ENCODE measurements at places on chromosomes 2 and 18. TPM values are rescaled to one million over a fixed set of nuclear protein-coding genes. Genes with fewer than 3 reads are reported as not detected.

GRCh38 chr2:9809448-9810088 lies 33.7 kb upstream of the TAF1B start:
- DNase-seq = no peak

DNA sequence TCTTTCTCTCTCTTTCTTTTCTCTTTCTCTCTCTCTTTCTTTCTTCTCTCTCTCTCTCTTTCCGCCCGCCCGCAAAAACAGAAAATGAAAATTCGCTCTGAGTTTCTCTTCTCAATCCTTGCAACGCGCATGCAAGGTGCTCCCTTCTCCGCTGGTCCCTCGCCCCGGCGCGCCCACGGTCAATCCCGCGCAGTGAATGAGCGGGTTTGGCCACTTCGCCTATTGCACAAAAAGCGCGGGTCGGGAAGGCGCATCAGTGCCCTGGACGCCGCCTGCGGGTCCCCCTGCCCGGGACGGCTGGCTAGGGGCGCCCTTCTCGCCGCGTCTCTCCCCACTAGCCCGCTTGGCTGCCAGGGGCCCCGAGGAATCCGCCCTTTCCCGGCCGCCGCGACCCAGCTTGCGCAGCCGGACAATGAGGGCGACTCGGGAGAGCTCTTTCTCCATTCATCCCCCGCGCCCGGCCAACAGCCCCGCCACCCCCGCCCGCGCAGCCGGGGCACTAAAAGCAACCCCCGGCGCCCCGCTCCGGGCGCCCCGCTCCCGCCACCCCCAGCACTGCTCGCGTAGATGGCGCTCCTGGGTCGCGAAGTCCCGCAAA lies 706 bp downstream of the LAMA1 start:
- DNase-seq = no peak

DNA sequence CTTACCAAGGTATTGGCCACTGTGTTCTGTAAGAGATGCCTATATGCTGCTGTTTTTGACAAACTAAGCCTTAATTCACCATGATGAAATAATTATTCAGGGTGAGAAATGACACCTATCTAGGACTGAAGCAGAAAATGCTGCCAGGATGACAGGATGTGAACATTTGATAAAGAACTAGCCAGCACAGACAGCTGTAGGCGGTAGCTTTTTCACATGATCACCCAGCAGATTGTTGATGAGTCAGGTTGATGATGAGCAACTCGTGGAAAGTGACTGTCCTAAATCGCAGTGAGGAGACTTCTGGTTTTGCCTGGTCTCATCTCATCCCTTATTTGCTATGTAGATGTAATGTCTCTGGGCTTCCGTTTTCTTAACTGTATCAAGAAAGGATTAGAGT lies 144.1 kb downstream of the PRPF40A start:
- DNase-seq = peak; percentile 82

DNA sequence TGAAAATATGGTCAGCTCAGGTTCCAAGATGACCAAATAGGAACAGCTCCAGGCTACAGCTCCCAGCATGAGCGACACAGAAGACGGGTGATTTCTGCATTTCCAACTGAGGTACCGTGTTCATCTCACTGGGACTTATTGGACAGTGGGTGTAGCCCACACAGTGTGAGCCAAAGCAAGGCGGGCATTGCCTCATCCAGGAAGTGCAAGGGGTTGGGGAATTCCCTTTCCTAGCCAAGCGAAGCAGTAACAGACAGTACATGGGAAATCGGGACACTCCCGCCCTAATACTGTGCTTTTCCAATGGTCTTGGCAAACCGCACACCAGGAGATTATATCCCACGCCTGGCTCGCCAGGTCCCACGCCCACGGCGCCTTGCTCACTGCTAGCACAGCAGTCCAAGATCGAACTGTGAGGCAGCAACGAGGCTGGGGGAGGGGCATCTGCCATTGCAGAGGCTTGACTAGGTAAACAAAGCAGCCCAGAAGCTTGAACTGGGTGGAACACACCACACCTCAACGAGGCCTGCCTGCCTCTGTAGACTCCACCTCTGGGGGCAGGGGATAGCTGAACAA lies 57.5 kb downstream of the WDPCP start:
- no peak for DNase-seq

The ACKR3 gene
- total RNA-seq = 17.9 TPM

GRCh38 chr2:44799754-44800153 lies 141.7 kb upstream of the SIX3 start:
- DNase-seq = no peak

GRCh38 chr18:78999939-79000338 lies 20.3 kb downstream of the SALL3 start:
- DNase-seq = no peak

GRCh38 chr2:163465440-163465839 lies 270.4 kb downstream of the FIGN start:
- DNase-seq = no peak

DNA sequence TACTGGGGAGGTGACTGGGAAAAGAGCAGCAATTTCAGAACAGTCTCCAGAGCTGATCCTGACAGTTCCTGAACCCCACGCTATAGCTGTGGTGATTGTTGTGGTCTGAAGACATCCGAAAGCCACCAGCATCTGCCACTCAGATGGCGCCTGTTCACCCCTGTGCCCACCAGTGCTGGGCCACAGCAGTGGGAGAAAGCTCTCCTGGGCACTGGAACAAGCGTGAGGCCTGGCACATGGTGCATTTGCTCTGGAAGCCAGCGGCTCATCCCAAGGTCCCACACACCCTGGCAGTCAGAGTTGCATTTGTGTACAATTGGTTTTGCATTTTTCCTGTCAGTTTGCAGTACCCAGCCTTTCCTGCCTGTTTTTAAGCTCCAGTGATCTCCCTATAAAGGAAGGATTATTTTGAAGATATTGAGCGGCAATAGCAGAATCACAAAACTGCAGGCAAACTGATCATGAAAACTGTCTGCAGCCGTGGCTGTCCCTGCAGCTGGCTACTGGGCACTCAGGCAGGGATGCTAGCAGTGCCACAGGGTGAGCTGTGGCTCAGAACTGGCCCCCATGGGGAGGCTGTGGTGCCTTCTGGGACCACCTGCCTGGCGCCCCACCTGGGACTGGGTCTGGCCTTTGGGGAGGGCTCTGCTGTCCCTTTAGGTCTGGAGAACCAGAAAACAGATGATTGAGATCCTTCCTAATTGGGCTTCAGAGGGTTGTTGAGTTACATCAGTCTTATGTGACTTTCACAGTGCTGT lies 30.1 kb downstream of the IMPA2 start:
- no peak for DNase-seq

DNA sequence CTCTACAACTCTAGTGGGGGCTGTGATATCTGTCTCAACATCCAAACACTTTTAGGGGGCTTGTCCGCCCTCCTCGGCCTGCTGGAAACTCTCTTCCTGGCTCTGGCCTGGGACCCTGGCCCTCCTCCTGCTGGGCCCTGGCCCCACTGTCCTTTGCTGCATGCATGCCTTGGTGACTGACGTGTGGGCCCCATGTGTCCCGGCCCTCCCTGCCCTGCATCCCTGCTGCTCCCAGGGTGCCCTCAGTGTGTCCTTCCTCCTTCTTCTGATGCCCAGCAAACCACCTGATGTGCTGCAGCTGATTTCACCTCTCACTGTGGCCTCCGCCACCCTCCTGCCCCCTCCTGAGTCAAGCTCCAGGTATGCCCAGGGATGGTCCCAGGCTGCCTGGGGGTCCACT lies 101.7 kb downstream of the SEPTIN10 start:
- DNase-seq = no peak

DNA sequence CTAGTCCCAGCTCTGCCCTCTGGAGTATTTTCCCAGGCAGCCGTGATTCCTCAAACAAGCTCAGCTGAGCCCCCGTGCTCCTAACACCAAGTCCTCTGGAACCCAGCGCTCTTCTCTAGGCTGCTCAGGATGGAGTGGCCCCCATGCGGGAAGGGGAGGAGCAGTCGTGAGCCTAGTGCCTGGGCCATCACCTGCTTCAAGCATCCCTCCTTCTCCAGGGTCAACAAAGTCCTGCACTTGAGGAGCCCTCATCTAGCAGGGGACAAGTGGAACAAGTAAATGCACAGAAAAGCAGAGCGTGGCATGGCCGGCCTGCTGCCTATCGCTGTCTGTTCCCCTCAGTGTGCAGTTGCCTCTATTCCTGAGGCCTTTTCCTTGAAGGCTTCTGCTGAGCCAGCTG lies 168.6 kb downstream of the INHBB start:
- no peak for DNase-seq

- no peak for DNase-seq
These were observed 49.1 kb upstream of the TMEM200C start for GRCh38 chr18:5944448-5944847.

DNA sequence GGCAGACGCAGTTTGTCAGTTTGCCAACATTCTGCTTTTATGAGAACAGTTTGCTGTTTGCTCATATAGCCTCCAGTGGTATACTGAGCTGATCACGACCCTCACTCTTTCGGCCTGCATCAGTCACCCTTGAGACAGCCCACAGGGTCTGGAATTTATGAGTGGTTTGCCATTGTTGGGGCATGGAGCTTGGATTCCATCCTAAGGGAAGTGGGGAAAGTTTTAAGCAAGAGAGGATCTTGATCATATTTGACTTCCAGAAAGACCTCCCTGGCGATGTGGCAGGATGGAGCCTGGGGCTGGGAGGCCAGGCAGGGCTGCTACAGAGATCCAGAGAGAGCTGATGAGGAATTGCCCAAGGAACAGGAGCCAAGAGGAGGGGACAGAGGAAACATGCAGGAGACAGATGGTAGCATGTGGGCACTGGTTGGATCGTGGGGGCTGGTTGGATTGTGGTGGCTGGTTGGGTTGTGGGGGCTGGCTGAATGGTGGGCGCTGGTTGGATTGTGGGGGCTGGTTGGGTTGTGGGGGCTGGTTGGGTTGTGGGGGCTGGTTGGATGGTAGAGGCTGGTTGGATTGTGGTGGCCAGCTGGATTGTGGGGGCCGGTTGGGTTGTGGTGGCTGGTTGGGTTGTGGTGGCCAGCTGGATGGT lies 27.3 kb upstream of the GPR17 start:
- DNase-seq = no peak

The FSHR gene
- not detected for total RNA-seq

DNA sequence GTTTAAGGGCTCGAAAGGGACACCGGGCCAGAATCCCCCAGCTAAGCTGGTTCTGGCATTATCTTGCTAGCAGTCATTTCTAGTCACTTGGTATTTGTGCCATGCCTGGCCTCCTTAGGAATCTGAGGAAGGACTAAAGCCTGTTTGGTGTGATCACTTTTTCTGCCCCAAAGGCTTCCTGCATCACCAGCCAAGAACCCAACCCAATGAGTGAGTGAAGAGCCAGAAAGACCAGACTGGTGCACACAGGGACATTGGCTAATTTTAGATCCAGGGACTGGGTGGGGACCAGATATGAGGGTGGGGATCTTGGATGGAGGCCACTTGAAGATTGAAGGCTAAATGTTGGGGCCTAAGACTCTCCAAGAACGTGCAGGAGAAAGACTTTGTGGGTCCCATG lies 411.9 kb upstream of the TNP1 start:
- no peak for DNase-seq

GRCh38 chr18:45290364-45290763 lies 324.9 kb upstream of the SLC14A2 start:
- no peak for DNase-seq

The SULT1C2 gene
- not detected for total RNA-seq

- no peak for DNase-seq
These were observed 41.8 kb downstream of the KCTD18 start for GRCh38 chr2:200467806-200468681.

The RAB31 gene
- 44.0 TPM for total RNA-seq

- no peak for DNase-seq
These were observed 364.8 kb downstream of the TNS1 start for GRCh38 chr2:217638031-217638430.

The VSNL1 gene
- total RNA-seq = not detected

GRCh38 chr2:86035883-86036668 lies 69.6 kb downstream of the POLR1A start:
- peak; percentile 89 for DNase-seq

The DSG1 gene
- total RNA-seq = not detected

The RBFA gene
- 27.9 TPM for total RNA-seq

The SNORC gene
- total RNA-seq = 0.40 TPM

DNA sequence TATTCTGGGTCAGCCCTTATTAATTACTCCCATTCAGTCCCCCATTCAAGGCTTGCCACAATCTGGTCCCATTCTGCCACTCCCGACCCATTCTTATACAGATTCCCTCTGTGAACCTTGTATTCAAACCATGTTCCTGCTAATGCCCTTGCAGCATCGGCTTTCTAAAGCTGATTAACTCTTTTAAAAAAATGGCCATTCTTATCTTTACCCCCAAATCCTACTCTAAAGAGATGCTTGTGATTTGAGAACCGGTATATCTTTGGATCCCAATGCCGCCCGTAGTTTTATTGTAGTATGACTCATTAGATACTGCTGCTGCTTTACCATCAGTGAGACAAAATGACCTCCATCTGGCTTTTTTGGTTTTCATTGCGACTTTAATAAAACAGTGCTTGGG lies 72.2 kb downstream of the XRCC5 start:
- no peak for DNase-seq

DNA sequence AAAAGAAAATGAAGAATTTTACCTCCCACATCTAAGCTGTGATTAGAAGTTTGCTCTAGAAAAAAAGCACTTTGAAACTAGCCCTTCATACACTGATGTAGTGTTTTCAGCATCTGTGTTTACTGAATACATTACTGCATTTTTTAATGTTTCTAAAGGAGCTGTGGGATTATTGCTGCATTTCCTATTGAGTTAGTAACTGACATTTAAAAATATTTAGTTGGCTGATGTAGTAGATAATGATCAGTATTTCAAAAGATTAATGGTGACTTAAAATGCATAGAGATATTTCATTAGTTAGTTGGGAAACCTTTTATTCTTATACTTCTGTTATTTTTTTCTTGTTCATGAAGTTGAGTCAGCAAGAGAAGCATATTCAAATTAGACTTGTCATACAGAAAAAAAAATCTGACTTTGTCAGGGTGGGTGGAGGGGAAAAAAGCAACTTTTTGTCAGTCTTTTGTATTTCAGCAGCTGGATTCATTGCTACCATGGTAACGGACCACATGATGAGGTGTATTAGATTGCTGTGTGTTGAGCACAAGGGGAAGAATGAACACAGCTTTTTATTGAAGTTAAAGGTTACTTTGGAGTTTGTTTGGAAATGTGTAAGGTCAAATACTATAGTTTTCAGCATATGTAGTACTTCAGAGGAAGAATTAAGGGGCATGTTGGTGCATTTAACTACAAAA lies at the start of gene DTNA:
Gene DTNA (plus strand): TSS at position 549 of the 692 bp plus-strand sequence. CDS start 45,679 bp downstream, outside the sequence.
- DNase-seq = peak; percentile 85

DNA sequence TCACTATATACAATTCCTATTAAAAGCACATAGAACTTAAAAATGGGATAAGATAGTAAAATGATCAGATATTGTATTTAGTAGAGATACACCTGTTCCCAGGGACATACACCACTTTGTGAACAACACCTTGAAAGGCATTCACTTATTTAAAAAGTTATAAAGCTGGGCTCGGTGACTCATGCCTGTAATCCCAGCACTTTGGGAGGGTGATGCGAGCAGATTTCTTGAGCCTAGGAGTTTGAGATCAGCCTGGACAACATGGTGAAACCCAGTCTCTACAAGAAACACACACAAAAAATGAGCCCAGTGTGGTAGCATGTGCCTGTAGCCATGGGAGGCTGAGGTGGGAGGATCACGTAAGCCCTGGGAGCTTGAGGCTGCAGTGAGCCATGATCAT lies 90.9 kb downstream of the RAPGEF4 start:
- DNase-seq = no peak

GRCh38 chr2:58635801-58636375 lies 394.8 kb upstream of the FANCL start:
- no peak for DNase-seq

GRCh38 chr2:223042704-223043118 lies 9.3 kb upstream of the KCNE4 start:
- peak; percentile 36 for DNase-seq

All from lung microvascular endothelial cell (primary cell).